NCI-H1417 (cell line): ENCODE measurements at places on chromosomes 1 and 21.

- no peak for DNase-seq
These were observed 267.0 kb downstream of the DNM3 start for GRCh38 chr1:172108161-172108893.

- no peak for DNase-seq
These were observed 12.9 kb downstream of the LACTBL1 start for GRCh38 chr1:22959545-22960360.

DNA sequence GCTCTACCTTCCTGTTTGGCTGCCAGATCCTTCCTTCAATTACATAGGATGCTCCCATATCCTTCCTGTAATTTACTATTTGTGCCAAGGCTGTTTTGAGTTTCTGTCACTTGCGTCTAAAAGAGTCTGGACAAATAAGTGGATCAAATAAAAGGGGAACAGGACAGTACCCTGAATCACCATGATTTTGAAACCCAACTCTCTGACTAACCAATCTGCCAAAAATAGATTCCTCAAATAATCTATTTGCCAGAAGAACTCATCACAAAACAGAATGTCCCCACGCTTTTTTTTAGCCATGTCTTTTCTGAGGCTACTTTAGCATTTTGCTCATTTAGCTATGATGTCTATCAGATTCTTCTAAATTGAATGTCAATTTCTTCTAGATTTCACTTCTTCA is 392.6 kb downstream of the NTNG1 start:
- no peak for DNase-seq

- DNase-seq = no peak
These were observed 2.9 kb upstream of the RBBP5 start for GRCh38 chr1:205124726-205125125.

DNA sequence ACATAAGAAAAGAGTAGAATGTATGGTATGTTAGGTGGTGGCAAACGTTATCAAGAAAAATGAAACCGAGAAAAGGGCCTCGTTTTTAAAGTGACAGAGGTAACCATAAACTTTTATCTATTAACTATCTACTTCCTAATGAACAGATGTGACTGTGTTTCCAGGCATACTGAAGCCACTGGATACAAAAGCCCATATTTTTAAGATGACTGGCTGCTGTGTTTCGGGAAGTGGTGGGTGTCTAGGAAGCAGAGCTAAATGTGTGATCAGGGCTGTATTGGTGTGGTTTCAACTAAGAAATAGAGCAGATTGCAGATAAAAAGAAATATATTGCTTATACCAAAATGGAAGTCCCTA is 71.8 kb downstream of the CHRM3 start:
- DNase-seq = no peak

- DNase-seq = no peak
These were observed 58.4 kb downstream of the OVGP1 start for GRCh38 chr1:111369177-111369576.

GRCh38 chr1:65527190-65527589 is 106.7 kb downstream of the LEPR start:
- DNase-seq = no peak

DNA sequence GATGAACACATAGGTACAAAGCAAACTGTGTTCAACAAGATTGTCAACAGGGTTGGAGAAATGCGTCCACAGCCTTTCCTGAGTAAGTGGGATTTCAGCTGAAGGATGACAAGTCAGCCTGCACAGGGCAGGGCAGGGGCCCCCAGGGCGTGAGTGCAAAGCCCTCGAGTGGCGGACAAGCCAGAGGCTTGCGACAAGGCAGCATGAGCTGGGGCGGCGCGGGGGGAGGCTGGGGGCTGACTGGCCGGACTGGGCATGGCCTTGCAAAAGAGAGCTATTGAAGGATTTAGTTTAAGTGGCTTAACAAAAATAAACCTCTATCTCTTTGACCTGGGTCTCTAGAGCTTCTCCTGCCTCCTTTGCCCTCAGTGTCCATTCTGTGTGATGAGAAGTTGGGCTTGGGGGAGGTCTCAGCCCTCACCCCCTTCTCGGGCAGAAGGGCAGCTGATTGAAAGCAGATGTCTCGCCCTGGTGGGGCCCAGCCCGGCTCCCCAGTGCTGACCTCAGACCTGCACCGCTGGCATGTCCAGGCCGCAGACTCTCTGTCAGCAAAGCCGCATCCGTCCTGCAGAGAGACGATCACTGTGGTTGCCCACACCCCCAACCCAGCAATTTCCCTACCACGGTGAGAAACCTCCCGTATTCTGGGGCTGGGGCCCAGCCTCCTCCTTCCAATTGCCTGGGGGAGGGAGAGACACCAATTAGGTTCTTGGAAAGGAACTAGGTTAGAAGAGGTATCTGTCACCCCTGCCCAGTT is 24.3 kb upstream of the EPS8L3 start:
- DNase-seq = no peak

DNA sequence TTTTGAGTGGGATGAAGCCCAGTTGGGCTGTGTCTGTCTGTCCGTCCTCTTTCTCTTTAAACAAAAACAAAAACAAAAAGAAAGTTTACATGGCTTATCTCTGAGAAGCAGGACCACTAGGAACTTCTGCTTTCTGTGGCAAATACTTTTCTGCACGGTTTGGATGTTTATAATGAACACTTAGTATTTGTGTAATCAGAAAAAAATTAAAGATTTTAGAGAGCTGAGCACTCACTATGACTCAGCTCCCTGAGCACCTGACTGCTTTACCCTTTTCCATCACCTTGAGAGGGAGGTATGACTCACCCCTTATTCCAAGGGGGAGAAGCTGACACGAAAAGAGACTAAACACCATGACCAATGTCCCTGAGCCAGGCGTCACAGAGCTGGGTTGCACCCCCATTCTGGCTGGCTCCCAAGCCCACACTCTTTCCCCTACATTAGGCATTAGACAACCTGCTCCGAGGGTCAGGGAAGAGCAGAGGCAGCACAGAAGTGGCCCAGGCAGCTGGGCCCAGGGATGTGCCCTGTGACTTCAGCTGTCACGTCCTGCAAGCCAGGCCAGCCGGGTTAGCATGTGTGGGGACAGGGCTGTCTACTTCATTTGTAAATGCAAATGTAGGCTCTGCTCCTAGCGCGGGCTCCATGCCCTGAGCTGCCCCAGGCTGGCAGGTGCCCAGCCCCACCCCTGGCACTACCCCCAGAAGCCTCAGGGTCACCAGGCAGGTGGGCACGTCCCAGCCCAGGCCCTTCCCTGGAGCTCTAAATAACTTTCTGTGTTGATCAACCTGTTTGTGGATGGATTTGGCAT is 30.4 kb downstream of the RAP1GAP start:
- no peak for DNase-seq

GRCh38 chr1:25679171-25679570 is 62.6 kb downstream of the MAN1C1 start:
- no peak for DNase-seq

- no peak for DNase-seq
These were observed 140.4 kb upstream of the C1orf105 start for GRCh38 chr1:172279939-172280636.

DNA sequence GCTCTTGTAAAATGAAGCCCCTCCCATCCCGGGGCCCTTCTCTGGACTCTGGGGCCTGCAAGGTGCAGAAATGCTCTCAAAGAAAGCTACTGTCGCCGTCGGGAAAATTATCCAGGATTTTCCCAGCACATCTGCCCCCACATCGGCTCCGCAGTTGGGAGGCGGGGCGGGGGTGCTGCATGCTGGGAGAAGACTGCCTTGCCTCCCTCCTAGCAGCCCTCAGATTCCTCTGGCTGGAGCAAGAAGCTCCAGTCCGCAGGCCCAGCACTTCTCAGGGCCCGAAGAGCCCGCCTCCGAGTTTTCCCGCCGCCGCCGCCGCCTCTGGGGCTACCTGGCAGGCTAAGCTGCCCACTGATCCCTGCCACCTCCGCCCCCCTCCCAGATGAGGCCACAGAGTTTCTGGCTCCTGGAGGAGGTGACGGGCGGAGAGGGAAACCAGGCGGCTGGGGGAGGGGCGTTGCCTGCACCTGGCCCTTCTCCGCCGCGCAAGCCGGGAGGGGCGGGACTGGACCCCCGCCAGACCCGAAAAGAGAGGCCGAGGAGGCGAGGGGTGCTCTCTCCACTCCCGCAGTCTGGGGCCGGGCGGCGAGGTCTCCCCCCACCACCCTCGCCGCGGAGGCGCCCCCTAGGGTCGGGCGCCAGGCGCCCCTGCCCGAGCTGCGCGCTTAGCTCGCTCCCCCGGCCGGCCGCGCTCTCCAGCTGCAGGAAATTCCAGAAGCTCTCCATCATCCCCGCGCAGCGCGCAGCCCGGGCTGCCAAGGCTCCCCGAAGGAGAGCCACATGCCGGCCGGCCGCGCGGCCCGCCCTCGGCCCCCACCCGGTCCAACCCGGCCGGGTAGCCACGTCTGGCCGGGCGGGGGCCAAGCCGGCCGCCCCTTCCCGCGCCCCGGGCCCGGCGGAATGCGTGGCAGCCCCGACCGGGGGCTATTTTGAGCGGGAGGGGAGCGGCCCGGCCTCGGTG is 28.8 kb downstream of the AHDC1 start:
- DNase-seq = peak; percentile 80

DNA sequence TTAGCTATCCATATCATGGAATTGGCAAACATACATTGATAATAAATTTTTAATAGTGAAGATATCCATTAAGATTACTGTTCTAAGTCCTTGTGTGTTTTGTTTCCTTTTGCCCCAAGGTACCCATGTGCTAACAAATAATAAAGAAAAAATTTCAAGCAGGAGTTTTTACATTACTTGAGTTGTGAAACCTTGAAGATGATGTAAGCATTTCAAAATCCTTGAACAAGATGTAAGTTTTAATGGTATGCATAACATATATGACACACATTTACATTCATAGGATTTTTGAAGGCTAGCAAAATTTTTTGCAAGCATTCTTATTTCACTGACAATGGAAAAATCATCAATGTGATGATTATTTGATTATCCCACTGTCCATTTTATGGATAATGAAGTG is 10.9 kb upstream of the ELAVL4 start:
- DNase-seq = no peak

GRCh38 chr1:12203216-12204007 is 26.4 kb upstream of the VPS13D start:
- no peak for DNase-seq

DNA sequence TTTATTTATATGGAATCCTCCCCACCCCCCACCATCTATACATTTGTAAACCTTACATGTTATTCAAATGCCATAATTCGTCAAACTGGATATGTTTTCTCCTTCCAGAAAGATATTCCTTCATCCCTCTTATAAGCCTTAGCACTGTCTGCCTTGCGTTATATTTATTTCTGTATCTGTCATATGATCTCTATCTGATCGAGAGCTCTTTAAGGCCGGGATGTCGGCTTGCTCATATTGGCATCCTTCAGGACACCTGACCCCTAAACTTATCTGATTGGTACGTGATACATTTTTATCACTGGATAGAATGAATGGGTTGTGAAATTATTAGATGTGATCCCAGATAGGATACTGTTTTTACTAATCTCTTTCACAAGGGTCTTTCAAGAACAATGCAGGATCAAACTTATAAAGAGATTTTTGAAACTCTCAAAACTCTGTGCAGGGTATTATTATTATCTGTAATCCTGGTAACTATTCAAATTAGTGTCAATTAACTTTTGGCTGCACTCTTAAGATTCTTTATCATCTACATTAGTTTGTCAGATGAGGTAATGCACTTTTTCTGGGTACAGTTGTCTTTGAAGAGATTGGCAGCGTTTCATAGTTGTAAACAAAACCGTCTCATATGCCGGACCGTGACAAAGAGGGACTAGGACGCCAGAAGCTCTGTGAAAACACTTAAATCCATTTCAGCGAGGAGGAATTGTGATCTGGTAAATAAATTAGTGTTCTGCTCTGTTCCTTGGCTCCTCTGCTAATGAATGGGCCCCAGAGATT is 152.0 kb downstream of the KIF26B start:
- no peak for DNase-seq

- no peak for DNase-seq
These were observed 39.5 kb upstream of the ZNF124 start for GRCh38 chr1:247211339-247211738.

GRCh38 chr1:55579332-55580001 is 364.3 kb upstream of the USP24 start:
- DNase-seq = no peak

DNA sequence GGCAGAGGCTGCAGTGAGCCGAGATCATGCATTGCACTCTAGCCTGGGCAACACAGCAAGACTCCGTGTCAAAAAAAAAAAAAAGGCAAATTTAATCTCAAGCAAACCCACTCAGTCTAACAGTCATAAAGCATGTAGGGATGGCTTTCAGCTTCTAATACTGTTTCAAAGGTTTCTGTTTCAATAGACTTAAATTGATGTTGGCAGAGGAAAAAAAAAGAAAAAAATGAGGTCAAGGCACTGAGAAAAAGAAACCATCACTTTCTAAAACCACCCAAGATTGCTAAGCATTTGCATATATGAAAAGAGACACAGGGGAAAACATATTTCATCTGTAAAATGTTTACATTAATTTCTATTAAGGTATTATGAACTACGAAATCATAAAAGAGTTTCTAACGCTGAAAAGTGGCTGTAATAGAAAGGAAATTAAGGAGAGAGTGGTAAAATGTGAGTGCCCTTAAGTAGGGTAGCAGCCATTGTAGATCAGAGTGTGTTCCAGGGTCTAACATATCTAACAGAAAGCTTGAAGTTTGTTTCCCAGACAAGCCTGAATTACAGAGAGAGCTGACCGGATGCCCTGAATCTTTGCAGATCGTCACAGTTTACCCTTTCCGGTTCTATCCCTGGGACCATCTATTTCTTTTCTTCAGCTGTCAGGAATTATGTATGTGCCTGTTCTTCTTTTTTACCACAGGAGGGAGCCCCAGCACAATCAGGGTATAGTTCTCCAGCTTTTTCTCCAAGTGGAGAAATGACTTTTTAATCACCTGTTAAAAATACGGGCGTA is 70.0 kb downstream of the PLD5 start:
- DNase-seq = no peak

DNA sequence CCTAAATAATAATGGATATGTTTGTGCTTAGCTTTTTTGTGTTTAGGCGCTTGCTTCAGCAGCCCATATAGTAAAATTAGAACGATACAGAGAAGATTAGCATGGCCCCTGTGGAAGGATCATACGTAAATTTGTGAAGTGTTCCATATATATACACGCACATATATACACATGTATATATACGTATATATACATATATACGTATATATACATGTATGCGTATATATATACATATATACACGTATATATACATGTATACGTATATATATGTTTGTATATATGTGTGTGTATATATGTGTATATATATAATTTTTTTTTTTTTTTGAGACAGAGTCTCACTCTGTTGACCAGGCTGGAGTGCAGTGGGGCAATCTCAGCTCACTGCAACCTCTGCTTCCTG is 17.4 kb downstream of the SNX27 start:
- DNase-seq = no peak

DNA sequence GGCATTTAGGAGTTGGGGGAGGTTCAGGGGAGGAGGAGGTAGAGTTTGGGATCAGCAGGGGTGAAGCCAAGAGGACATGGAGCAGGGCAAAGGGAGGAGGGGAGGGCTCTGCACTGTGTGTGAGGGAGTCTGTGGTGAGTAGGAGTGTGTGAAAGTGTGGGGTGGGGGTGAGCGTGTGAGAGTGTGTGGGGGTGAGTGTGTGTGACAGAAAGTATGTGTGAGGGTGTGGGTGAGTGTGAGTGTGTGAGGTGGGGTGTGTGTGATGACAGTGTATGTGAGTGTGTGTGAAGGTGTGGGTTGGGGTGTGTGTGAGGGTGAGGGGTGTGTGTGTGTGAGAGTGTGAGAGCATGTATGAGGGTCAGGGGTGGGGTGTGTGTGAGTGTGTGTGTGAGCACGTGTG is 62.6 kb downstream of the GNG4 start:
- DNase-seq = no peak

- no peak for DNase-seq
These were observed 5.4 kb downstream of the TP73 start for GRCh38 chr1:3657578-3658230.

- no peak for DNase-seq
These were observed 80.1 kb downstream of the UBIAD1 start for GRCh38 chr1:11352816-11353799.
